Effector memory CD4-positive, alpha-beta T cell (primary cell): ENCODE measurements at places on chromosomes 3 and 15.

DNA sequence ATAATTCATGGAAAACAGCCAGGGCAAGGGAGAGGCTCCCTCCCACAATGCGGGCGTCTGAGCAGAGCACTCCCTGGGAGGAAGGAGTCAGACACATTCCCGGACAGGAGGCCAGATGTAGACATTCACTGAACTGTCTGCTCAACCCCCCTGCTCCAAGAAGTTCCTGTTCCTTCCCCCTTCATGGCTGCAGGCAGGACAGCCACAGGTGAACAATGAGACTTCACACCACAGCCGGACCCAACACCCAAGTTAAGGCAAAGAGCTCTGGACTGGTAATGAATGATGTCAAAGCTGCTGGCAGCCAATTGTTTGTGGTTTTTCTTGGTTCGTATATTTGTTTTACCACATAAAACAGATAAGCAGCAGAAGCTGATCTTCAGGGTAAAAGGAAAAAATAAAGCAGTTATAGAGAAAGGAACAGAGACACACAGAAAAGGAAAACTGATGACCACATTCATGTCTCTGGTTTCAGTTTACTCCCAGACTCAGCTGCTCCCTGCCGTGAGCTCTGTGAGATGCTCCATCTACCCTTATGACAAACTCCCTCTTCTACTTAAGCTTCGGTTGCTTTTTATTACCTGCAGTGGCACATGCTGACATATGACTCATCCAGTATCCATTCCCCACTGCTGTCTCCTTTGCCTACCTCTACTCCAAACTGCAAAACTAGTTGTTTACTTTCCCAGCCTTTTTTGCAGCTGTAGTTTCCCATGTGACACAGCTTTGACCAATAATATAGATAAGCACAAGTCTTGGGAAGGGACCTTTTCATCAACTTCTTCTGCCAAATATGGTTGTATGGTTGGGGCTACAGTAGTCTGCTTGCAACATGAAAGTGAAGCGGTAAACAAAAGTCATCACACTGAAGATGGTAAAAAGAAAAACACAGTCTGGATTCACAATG lies 33.1 kb downstream of the DZIP1L start:
- DNase-seq, result no peak

- DNase-seq, result no peak
Observed at GRCh38 chr15:41999290-42000285, 21.3 kb downstream of the PLA2G4E start.

GRCh38 chr15:93671387-93671943 lies 559.9 kb upstream of the MCTP2 start:
- no peak for DNase-seq

DNA sequence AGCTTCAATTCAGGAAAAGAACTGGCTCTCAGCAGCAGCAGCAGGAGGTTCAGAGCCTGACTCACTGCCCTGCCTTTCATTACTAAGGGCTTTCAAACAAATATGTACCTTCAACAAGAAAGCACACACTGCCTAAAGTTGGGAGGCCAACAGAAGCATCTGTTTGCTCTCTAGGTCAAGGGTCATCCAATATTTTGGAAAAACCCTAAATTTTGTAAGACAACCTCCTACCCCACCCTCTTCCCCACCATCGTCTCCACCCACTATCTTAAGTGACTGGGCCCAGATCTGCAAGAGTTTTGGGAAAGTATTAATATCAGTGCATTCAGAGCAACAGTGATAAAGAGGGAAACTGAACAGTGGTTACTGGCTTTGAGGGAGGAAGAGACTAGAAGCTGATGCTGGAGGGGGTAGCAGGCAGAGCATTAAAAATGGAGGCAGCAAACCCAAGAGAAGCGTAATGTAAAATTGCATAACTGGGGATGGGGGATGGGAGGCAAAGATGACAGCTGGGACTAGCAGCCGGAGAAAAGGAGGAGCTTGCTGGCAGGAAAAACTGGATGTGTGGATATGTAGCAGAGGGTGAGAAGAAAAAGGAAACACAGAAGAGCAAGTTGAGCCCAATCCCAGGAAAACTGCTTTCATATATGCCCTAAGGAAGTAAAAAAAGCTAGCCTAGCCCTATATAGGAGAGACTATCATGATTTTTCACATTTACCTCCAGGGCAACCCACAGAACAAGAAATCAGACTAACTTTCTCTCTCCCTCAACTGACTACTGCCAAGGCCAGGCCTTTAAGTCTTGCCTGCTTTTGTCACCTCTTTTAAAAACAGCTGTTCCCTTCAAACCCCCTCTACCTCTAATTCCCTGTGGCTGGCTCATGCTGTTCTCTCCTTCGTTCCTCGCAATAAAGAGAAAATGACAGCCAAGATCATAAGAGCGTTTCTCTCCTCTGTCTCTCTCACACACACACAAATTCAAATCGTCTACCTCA lies 31.4 kb downstream of the NPTN start:
- no peak for DNase-seq

- no peak for DNase-seq
Observed at GRCh38 chr3:178971614-178972013, 100.0 kb downstream of the ZMAT3 start.

DNA sequence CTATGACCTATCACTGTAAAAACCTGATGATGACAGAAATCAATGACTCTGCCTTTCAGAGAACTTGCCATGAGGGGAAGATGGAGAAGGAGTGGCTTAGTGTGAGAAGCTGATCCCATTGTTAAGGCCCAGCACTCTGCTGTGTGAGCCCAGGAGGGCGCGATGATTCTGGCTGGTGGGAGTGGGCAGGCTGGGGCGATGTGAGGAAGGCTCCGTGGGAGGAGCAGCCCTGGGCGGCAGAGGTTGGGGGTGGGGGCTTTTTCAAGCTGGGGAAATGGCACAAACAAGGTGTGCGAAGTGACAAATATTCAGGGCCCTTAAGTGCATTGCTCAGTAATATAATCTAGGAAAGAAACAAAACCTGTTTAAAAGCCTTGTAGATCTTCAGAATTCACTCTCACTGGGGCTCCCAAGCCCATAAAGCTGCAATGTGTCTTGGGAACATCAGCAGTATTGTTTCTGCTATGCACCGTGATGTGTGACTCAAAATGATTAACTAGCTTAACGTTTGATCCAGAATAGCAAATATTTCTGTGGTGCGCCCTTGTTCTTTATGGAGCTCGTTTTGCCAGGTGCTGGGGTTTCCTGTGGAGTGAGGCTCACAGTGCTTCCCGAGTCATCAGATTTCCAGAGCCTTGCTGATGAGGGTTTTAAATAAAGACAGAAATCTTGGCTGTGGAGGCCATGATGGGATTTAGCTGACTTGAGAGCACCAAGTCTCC lies 141.0 kb downstream of the CHDH start:
- no peak for DNase-seq

DNA sequence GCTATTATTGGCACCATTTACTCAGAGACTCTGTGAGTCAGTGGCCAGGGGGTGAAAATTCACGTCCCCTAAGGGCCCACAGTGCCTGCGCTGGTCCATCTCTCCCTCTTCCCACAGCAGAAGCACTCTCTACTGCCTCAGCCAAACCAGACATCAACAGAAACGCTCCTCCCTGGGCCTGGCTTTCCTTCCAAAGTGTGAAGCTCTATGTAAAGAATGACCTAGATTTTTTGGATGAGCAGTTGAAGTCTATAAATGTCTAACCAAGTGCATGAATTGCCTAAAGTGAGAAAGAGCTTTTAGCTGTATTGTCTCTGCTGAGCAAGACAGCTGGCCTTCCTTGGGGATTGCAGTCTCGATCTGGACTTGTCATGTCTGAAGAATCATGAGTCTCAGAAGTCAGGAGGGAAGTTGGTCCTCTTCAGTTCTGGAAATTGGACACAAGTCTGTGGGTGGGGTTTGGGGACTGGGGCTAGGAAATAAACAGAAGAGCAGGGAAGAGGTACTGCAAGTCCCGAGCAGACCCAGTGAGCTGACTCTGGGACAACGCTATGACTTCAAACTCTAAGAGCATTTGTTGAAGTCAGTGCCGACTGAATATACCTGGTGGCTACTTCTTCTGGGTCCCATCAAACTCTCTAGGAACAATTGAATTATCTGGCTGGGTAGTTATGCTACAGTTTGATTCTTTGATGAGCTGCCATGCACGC lies 29.0 kb downstream of the RASGRP1 start:
- DNase-seq, result no peak

- no peak for DNase-seq
Observed at GRCh38 chr15:88275804-88276203, 19.3 kb upstream of the NTRK3 start.

- DNase-seq, result no peak
Observed at GRCh38 chr3:65478551-65479500, 559.9 kb downstream of the MAGI1 start.

GRCh38 chr15:100559330-100559729 lies 30.6 kb upstream of the CERS3 start:
- DNase-seq, result no peak

DNA sequence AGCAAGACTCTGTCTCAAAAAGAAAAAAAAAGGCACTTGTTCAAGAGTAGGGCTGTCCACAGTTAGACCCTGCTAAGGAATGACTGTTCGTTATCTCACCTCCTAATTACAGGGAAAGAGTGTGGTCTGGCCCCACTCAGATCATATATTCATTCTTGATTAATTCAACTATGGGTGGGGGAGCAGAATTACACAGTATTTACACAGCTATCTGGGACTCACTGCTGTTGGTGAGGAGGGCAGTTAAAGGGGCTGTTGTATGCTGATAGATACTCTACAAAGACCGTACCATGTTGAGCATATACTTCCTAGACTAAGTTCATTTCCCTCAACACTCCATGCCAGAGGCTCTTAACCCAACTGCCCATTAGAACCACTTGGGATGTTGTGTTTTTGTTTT lies 3.8 kb upstream of the ZNF620 start:
- DNase-seq, result no peak

DNA sequence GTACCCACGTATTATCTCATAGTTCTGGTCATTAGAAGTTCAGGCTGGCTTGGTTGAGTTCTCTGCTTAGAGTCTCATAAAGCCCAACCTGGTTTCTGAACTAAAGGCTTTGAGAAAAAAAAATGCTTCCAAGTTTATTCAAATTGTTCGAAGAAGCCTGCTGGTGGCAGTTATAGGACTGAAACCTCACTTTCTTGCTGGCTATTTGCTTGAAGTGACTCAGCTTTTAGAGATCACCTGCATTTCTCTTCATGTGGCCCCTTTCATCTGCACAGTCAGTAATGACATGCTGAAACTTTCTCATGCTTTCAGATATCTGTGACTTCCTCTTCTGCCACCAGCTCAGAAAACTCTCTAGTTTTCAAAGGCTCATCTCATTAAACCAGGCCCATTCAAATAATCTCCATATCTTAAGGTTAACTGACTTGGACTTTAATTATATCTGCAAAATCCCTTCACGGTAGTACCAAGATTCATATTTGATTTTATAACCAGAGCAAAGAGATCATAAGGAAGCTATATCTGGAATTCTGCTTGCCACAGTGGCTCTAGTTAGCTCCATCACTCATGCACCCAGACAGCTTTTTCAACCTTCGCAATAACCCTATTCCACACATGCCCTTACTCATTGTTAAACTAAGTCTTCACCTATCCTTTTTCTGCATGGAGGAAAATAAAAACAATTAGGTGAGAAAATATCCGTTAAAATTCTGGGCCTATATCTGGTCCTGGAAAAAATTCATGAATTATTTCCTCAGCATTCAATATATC lies 433.8 kb upstream of the CBLB start:
- no peak for DNase-seq

DNA sequence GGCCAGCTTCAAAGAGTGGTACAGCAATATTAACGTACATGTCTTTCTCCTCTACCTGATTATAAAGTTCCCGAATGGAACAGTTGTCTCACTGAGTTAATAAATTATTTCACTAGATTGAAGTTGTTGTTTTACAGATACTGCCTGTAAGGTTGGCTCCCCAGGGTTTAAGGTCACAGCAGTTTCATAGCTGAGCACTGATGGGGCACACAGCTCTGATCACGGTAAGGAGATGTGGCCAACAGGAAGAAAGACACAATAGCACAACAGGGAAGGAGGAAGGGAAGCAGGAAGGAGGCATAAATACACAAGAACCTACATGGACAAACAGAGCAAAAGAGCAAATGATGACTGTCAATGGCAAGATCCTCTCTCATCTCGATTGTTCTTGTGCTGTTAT lies 215.6 kb downstream of the WNT5A start:
- DNase-seq, result no peak

- no peak for DNase-seq
Observed at GRCh38 chr3:43764471-43764870, 73.7 kb downstream of the ABHD5 start.

- no peak for DNase-seq
Observed at GRCh38 chr3:12527757-12528143, 17.5 kb downstream of the MKRN2OS start.

DNA sequence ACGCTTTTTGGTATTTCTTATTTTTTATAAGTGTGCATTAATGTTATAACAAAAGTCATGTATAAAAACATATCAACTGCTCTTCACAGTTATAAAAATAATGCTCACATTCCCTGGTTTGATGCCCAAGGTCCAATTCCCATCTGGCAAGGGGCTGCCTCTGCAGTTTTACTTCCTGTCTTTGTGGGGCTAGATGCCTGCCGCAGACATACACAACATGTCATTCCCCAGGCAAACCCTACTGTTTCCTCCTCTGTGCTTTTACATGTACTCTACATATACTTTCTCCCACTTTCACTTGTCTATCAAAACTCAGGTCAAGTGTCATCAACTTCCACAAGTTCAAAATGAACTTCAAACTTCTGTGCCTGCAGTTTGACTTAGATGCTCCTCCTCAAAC lies 60.5 kb upstream of the ETV5 start:
- no peak for DNase-seq

- no peak for DNase-seq
Observed at GRCh38 chr15:101407439-101407838, 82.1 kb downstream of the PCSK6 start.

GRCh38 chr3:73542136-73542535 lies 82.6 kb downstream of the PDZRN3 start:
- DNase-seq, result no peak

- no peak for DNase-seq
Observed at GRCh38 chr3:54951405-54951804, 23.5 kb upstream of the LRTM1 start.

GRCh38 chr3:63096248-63097058 lies 181.7 kb upstream of the SYNPR start:
- no peak for DNase-seq

- DNase-seq, result no peak
Observed at GRCh38 chr3:116444115-116444747, 1.1 kb downstream of the LSAMP start.

GRCh38 chr3:48135552-48136495 lies 52.4 kb downstream of the CDC25A start:
- DNase-seq, result no peak
